CD4-positive, alpha-beta T cell (primary cell): ENCODE measurements at places on chromosomes 3 and 15.

- no peak for DNase-seq
Observed at GRCh38 chr3:128504533-128504915, 11.5 kb upstream of the GATA2 start.

GRCh38 chr3:56370991-56371775 is 97.1 kb downstream of the ERC2 start:
- DNase-seq = no peak

DNA sequence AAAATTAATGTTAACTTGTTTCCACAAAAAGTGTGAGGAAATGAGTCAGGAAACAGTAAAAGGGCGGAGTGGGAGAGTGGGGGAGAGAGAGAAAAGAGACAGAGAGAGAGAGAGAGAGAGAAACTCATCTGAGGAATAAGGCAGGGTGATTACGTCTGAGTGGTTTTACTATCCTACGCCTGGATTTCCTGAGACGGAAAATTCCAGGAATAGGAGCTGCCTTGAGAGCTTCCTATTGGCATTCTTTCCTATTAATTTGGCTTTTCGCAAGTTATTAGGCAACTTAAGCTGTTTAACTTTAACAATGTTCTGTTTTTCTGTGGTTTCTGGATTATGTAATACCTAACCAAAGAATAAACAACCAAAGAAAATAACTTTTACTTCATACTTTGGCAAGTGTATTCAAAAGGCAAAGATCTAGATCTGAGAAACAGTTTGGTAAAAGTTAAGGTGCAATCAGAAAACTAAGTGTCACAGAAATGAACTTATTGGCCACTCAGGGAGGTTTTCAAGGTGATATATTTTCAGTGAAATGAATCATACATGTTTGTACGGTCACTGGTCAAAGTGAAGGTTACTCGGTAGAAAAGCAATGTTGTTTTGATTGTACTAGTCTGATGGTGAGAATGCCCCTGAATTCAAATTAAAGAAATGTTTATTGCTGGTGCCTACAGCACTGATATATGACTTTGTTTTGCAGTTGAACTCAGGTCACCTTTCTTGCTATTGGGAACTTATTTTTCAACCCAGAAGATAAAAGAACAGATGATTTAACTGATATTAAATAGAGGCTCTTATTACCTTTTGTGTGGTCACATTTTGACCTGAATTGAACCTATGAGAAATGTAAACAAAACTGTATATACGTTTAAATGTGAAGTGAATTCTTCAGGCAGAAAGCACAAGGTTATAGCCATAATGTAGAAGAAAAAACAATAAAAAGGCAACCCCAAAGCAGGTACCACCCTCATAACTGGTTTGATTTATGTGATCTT is 39.9 kb upstream of the TNFSF10 start:
- DNase-seq = no peak

GRCh38 chr3:53045518-53046170 is at the start of gene SFMBT1:
SFMBT1 (minus strand) TSS chr3:53046073; CDS start chr3:52969128, 76,945 bp downstream.
- DNase-seq = peak; percentile 76

DNA sequence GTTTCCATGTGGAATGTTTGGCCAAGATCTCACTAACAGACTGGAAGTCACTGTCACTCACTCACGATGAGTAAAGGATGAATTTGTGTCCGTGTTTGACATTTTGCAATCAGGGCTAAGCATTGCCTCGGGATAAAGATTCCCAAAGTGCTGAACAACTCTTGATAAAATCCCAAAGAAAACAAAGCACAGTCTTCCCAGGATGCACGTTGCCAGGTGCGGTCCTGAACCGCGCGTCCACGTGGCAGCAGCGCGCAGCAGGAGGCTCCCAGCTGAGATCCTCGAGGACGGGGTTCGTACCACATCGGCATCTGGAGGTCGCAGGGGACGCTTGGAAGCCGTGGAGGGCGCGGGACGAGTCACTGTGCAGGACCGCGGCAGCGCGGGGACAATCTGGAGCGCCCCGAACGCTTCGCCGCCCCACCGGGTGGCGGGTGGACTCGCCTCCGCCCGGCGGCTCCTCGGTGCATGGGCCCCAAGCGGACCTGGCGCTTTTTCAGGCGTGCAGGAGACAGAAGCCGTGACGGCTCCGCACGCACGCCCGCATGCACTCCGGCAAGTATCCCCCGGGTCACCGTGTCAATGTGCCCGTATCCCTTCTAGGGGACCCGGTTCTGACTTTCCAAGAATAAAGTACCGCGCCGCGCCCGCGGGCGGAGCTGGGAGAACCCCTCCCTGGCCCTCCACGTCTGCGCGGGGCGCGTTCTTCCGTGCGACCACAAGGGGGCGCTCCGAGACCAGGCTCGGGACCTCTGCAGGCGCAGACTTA is 17.7 kb downstream of the CPN2 start:
- peak; percentile 85 for DNase-seq
